ENCODE measurements at places on chromosomes 11 and 22. TPM values are rescaled to one million over a fixed set of nuclear protein-coding genes. Genes with fewer than 3 reads are reported as not detected.

- H3K36me3 ChIP-seq, result no peaks in the 10 kb centered on the region
- no peak for DNase-seq
- H3K27me3 ChIP-seq, result peaks cover 21% of the 10 kb centered on the region
- H3K4me3 ChIP-seq, result no peak overlapping the region
- H3K4me1 ChIP-seq, result no peaks in the 10 kb centered on the region
- no peak overlapping the region for H3K27ac ChIP-seq
These were observed 12.9 kb upstream of the WT1 start for GRCh38 chr11:32448232-32448631.

- DNase-seq, result no peak
- H3K36me3 ChIP-seq, result no peaks in the 10 kb centered on the region
- H3K27me3 ChIP-seq, result no peaks in the 10 kb centered on the region
- H3K4me1 ChIP-seq, result no peaks in the 10 kb centered on the region
- H3K4me3 ChIP-seq, result no peak overlapping the region
- no peak overlapping the region for H3K27ac ChIP-seq
These were observed 284.4 kb downstream of the LUZP2 start for GRCh38 chr11:24781288-24781687.

- H3K4me3 ChIP-seq, result peak overlapping the region; percentile 31
- H3K36me3 ChIP-seq, result peaks cover 44% of the 10 kb centered on the region
- no peaks in the 10 kb centered on the region for H3K27me3 ChIP-seq
- H3K4me1 ChIP-seq, result peaks cover 62% of the 10 kb centered on the region
- H3K27ac ChIP-seq, result peak overlapping the region; percentile 50
These were observed 7.5 kb upstream of the PDE3B start for GRCh38 chr11:14636119-14636518.

GRCh38 chr11:97548280-97548679 is 1158.5 kb downstream of the JRKL start:
- H3K27me3 ChIP-seq, result no peaks in the 10 kb centered on the region
- no peak overlapping the region for H3K4me3 ChIP-seq
- H3K27ac ChIP-seq, result no peak overlapping the region
- no peaks in the 10 kb centered on the region for H3K36me3 ChIP-seq
- no peaks in the 10 kb centered on the region for H3K4me1 ChIP-seq
- DNase-seq, result no peak

GRCh38 chr22:46031557-46031956 is 54.6 kb upstream of the WNT7B start:
- H3K27ac ChIP-seq, result no peak overlapping the region
- no peak overlapping the region for H3K4me3 ChIP-seq
- no peak for DNase-seq
- H3K4me1 ChIP-seq, result peaks cover 10% of the 10 kb centered on the region

GRCh38 chr11:77530879-77531278 is 57.0 kb upstream of the PAK1 start:
- no peak overlapping the region for H3K4me3 ChIP-seq
- DNase-seq, result no peak
- no peaks in the 10 kb centered on the region for H3K27me3 ChIP-seq
- H3K36me3 ChIP-seq, result no peaks in the 10 kb centered on the region
- H3K4me1 ChIP-seq, result no peaks in the 10 kb centered on the region
- H3K27ac ChIP-seq, result no peak overlapping the region

PATE2 gene
- 0.34 TPM for total RNA-seq

SNX32 gene
- total RNA-seq, result 1.6 TPM

SSTR3 gene
- total RNA-seq, result 2.3 TPM

UCP3 gene
- total RNA-seq, result 4.1 TPM

Measured in activated T-helper 1 cell treated with anti-CD3 and anti-CD28 coated beads, Interleukin-12 subunit alpha, Interleukin-12 subunit beta, Interleukin-2, Interleukin-4 antibody, amounts not matched to agents 30 ng/mL and 10 ng/mL and 1 ng/mL, durations not matched to agents 14 hours and 24 hours and 36 hours (primary cell).